ENCODE measurements at places on chromosomes 1 and 21. TPM values are rescaled to one million over a fixed set of nuclear protein-coding genes. Genes with fewer than 3 reads are reported as not detected.

GRCh38 chr1:84356881-84357280 is 41.4 kb upstream of the DNASE2B start:
- no peak overlapping the region for H3K4me3 ChIP-seq
- no peaks in the 10 kb centered on the region for H3K27me3 ChIP-seq
- DNase-seq, result no peak

DNA sequence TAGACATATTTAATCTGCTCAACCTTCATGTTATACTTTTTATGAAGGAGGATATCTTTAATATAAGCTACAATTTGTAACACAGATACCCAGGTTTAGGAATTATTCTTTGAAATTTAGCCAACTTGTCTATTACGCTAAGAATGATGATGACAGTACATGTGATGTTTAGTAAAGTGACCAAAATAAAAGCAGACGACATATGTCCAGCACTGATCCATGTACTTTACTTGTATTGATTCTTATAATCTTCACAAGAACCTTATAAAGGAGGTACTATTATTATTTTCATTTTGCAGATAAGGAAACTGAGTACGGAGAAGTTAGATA is 37.2 kb upstream of the ATG4C start:
- H3K4me1 ChIP-seq, result peaks cover 26% of the 10 kb centered on the region
- DNase-seq, result no peak
- H3K27ac ChIP-seq, result no peak overlapping the region
- H3K27me3 ChIP-seq, result no peaks in the 10 kb centered on the region

- no peak for DNase-seq
- no peaks in the 10 kb centered on the region for H3K36me3 ChIP-seq
- H3K27me3 ChIP-seq, result no peaks in the 10 kb centered on the region
- H3K27ac ChIP-seq, result no peak overlapping the region
- no peaks in the 10 kb centered on the region for H3K4me1 ChIP-seq
- no peak overlapping the region for H3K4me3 ChIP-seq
Observed at GRCh38 chr1:14452551-14452950, 145.9 kb upstream of the KAZN start.

- DNase-seq, result no peak
- no peaks in the 10 kb centered on the region for H3K36me3 ChIP-seq
- H3K27ac ChIP-seq, result no peak overlapping the region
- H3K27me3 ChIP-seq, result peaks cover 2% of the 10 kb centered on the region
- H3K4me1 ChIP-seq, result no peaks in the 10 kb centered on the region
- H3K4me3 ChIP-seq, result no peak overlapping the region
Observed at GRCh38 chr1:175410560-175410959, 218.0 kb upstream of the KIAA0040 start.

Gene HOOK1
- total RNA-seq, result 0.31 TPM

GRCh38 chr1:84998642-84999280 is 1.8 kb upstream of the MCOLN2 start:
- no peak for DNase-seq
- H3K36me3 ChIP-seq, result peaks cover 10% of the 10 kb centered on the region
- H3K4me3 ChIP-seq, result peak overlapping the region; percentile 67
- H3K27me3 ChIP-seq, result peaks cover 70% of the 10 kb centered on the region

DNA sequence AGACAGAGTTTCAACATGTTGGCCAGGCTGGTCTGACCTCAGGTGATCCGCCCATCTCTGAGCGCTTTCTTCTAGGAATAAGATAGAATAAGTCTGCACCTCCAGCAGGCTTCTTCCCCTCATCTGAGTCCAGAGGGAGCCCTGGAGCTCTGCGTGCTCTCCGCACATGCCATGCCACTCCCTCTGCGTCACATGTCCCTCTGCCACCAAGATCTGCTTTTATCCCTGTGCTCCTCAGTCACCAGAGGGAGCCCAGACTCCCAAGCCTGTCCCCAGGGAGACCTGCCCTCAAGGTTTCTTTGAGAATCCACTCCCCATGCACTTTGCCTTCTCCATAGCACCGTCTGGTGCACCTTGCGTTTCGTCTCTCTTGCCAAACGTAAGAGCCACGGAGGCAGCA is 213.0 kb downstream of the CAMTA1 start:
- H3K36me3 ChIP-seq, result no peaks in the 10 kb centered on the region
- peaks cover 23% of the 10 kb centered on the region for H3K27me3 ChIP-seq

DNA sequence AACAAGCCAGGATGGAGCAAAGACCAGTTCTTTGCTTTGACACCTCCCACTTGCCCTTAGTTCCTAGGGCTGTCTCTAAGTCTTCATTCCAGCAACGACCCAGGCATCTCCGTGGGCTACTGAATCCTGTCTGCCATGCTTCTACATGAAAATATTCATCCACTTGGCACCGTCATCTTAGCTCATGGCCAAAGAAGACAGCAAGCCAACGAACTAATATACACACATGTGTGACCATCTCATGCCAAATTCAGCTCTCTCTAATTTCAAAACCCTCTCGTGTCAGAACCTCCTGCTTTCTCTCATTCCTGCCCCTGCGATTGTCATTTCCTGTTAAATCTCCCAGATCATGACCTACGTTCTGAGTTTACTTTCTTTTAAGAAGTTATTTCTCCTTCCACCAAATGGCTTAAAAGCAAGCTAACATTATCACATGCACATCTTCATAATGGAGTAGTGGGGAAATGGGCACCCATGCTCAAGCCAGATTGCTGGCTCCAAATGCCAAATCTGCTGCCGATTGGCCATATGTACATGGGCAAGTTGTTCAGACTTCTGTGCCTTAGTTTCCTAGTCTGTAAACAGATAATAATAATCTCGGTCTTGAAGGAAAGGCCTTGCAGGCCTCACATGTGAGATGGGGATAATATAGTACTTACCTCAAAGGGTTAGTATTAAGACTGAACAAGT is 373.4 kb downstream of the USH2A start:
- H3K27me3 ChIP-seq, result no peaks in the 10 kb centered on the region
- H3K4me3 ChIP-seq, result no peak overlapping the region
- no peak for DNase-seq
- no peak overlapping the region for H3K27ac ChIP-seq
- H3K36me3 ChIP-seq, result no peaks in the 10 kb centered on the region

Gene DRAXIN
- total RNA-seq, result 0.17 TPM

Gene SYT14
- 1.0 TPM for total RNA-seq

DNA sequence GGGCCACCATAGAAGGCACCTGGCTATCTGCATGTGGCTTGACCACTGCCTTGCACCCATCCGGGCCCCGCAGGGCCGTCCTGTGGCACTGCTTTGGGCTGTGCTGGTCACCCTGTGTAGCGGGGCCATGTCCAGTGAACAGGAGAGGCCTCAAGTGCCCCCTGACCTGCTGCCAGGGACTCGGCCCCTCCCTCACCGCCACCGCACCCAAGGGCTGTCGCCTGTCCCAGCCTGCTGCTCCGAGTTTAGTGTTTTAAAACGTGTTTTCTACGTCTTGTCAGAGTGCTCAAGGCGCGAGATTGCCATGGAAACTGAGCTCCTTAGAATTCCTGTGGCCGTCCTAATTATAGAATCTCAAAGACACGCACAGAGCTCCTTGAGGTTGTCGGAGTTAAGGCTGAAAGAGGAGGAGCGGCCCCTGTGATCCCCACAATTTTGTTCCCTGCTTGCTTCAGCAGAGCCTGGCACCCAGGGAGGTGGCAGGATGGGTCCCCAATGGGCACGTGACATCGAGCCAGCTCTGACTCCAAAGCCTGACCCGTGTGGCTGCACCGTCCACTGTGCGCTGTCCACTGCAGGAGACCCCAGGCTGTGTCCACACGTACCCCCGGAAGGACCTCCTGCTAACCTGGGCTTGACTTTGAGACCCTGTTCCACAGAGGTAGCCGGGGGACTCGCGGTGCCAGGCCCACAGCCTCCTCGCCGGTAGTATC is 66.2 kb downstream of the FAAP20 start:
- peak; percentile 68 for DNase-seq
- peaks cover 10% of the 10 kb centered on the region for H3K4me1 ChIP-seq
- H3K27ac ChIP-seq, result no peak overlapping the region
- no peaks in the 10 kb centered on the region for H3K36me3 ChIP-seq
- no peak overlapping the region for H3K4me3 ChIP-seq

Gene NR1I3
- total RNA-seq, result not detected

DNA sequence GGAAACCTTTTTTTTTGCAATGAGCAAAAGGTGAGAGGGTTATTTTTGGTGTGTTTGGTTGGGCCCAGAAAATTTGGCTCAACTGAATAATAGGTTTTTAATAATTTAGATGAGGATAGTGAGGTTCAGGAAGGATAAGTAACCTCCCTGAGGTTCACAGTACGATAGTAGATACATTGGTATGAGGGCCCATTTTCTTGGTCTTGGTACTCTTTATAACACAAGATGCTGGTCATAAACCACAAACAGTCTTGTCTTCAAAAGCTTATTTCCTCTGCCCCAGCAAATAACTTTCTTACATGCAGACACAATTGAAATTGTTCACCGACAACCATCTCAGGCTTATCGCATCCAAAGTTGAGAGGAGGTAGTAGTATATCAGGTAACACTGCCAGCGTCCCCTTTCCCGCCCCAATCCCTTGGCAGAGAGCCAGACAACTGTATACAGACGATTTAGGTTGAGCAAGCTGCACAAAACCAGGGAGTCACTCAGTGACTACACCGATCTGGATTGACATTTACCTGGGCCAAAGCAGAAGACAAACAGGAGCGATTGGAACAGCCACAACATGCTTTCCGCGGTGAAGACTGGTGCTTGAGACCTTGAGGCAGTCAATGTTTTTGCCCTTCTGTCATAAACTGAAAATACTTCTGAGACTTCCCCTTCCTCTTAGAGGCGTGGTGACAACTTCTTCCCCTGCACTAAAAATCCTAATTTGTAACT is at the start of gene SLAMF6:
Gene SLAMF6 (minus strand): TSS at position 634 of the 724 bp plus-strand sequence. CDS start 63 bp downstream, at position 571.
- no peak for DNase-seq
- H3K36me3 ChIP-seq, result no peaks in the 10 kb centered on the region
- no peak within 1 kb of the TSS for H3K27ac ChIP-seq
- H3K27me3 ChIP-seq, result peaks cover 11% of the 10 kb centered on the region
- H3K4me1 ChIP-seq, result peaks cover 12% of the 10 kb centered on the region

GRCh38 chr1:183124259-183124658 is 61.8 kb upstream of the LAMC2 start:
- DNase-seq, result no peak
- no peak overlapping the region for H3K4me3 ChIP-seq
- peaks cover 73% of the 10 kb centered on the region for H3K36me3 ChIP-seq
- no peak overlapping the region for H3K27ac ChIP-seq

Measured in chondrocyte (in vitro differentiated cells).